ENCODE measurements at places on chromosomes 4 and X.

GRCh38 chrX:107712231-107713202 is 63.1 kb downstream of the TSC22D3 start:
- no peak for DNase-seq

DNA sequence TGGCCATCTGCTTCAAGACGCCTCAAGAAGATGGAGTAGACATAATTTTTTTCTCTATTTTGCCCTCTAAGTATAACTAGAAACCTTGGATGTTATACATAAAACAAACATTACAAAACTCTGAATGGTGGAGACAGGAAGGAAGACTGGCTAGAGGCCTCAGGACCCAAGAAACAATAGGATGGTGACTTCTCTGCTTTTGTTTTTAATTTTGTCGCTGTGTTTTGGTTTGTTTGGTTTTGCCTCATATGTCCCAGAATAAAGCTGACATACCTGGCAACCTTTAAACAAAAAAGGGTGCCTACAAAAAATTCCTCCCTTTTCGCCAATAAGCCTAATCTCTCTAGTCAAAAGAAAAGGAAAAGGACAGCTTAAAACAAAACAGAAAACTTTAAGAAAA is 109.1 kb downstream of the PPP4R3C start:
- DNase-seq = no peak

GRCh38 chrX:143674926-143675325 is 39.0 kb upstream of the SLITRK4 start:
- no peak for DNase-seq

DNA sequence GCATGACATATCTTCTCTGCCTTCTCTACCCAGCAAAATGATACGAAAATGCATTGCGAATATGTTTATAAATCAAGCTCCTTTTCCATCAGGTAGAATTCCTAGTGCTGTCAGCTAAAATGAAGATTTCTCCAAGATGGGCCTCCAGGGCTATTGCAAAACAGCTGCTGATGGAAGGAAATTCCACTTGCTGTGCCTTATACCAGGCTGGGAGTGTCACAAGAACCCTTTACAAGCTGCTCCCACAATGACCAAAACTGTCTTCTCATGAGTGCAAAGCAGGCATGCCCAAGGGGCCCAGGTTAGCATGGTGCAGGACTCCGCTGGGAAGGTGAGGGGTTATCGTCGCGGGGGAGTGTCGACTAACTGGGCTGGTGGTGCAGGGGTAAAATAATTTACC is 8.7 kb downstream of the HNRNPH2 start:
- DNase-seq = no peak

- no peak for DNase-seq
Observed at GRCh38 chr4:119087121-119087520, 48.5 kb upstream of the MYOZ2 start.

DNA sequence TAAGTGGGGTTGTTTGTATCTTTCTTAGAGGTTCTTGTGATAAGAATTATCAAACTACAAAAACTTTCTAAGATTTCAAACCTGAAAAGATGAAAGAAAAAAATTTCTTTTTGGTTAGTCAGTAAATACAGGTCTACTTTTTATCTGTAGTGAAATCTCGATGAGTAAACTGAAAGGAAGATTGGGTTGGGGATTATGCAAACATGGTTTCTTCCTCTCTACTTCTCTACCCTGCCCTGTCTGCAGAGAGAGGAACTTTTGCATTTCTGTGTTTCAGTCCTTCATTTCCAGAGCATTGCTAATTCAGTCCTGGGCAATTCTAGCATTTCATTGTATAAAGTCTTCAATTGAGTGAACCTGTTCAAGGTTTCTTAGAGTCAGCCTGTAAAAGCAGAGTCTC is 51.6 kb upstream of the IL2 start:
- DNase-seq = no peak

DNA sequence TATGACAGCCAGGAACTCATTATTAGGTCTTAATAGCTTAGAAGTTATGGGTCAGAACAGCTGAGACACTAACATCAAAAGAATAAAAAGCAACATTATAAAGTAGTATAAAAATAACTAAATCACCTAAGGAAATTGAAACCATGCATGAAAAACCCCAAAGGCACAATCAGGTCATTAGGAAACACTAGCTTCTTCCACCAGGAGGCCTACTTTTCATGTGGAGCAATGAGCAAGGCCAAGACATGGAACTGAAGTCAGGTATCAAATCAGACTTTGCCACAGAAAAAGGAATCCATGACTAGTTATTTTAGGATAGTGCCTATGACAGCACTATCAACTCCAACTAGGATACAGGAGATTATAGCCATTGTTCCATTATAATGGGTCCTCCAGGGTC is 7.9 kb downstream of the HUWE1 start:
- no peak for DNase-seq

- no peak for DNase-seq
Observed at GRCh38 chrX:40617566-40617965, 5.7 kb upstream of the MPC1L start.

DNA sequence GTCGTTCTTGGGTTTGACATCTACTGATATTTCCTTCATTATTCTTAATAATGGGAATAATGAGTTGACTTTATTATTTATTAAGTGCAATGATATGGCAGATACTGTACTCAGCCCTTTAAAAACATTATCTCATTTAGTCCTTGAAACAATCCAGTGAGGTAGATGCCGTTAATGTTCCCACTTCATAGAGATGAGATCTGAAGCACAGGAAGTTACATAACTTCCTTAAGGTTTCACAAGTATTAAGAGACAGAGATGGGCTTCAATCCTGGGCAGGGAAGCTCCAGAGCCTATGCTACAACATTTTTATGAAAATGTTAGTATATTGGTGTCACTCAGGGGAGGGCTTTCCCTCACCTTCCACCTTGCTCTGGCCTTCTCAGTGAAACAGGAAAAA is 9.7 kb upstream of the KLHL13 start:
- no peak for DNase-seq

- DNase-seq = no peak
Observed at GRCh38 chr4:41211951-41212615, 2.3 kb downstream of the APBB2 start.

GRCh38 chr4:72376901-72377300 is 192.1 kb downstream of the ADAMTS3 start:
- DNase-seq = no peak

GRCh38 chr4:1047106-1047975 is 35.9 kb downstream of the FGFRL1 start:
- no peak for DNase-seq

DNA sequence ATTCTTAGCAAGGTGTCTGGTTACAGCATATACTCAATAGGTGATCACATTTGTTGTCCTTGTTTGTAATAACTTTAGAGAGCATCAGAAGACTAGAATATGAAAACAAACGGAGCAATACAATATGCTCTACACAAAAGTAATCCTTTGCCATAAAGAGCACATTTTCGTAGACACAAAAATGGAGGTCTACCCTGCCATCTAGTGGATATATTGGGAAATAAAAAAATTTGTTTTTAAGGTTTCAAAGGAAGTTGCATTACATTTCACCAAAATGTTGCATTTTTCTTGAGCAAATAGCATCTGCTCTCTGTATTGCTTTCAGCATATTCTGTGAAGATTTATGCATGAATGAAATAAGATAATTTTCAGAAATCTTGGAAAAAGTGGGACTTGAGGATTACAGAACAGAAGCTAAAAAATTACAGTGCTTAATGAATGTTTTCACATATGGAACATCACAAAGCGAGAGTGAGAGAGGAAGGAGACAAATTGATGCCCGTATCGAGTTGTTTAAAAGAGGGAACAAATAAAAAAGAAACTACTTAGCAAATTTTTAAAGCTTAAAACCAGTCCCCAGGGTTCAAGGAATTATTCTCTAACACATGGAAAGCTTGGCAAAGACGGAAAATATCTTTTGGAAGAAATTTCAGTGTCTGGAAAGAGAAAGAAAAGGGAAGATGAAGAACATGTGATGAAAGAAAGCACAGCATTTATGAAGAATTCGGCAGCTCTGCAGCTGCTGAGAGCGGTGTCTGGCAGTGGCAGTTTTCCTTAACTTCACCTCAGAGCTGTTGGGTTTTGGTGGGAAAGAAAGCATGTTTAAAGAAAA is 390.1 kb downstream of the ANKRD50 start:
- no peak for DNase-seq

DNA sequence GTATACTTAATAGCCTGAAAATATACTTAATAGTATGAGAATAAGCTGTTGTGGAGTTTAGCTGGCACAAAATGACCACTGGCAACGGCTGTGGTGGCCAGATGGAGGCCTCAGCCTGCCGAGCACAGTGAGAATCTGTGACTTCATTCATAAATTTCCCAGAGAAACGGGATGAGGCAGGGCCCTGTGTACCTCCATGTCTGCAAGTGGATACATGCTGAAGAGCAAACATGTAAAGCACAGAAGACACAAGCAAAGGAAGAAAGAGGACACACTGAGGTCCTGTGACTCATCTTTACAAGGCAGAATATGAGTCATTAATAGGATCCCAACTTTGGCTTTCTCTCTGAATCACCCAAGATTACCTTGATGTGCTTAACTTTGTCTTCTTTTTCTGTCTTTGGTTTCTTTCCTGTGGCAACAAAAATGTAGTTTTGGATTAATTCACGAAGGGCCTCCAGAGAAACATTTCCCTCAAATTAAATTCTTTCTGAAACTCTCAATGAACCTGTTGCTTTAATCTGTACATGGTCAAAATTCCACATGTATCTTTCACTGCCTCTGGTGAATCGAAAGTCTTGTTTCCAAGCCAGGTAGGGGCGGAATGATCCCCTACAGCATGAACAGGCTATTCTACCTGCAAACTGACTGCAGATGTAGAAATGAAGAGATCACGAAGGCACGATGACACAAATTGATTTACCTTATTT is 56.4 kb downstream of the IRF2 start:
- no peak for DNase-seq

DNA sequence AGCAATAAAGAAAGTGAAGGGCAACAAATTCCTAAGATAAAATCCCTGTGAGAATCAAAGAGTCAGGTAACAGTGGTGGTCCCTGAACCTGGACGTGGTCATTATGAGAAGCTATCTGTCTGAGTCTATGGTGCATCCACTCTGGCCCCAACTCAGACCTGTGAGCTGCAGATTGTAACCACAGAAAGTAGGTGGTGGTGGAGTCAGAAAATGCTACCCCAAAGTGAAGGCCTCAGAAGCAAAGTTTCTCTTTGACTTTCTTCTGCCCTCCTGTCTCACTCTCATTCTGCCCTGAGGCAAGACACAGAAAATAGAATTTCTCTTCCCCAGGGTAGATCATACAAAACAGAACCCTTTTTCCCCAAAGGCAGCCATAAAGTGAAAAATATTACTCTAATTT is 84.1 kb upstream of the NEIL3 start:
- no peak for DNase-seq

- DNase-seq = no peak
Observed at GRCh38 chr4:175048906-175049305, 130.7 kb downstream of the ADAM29 start.

DNA sequence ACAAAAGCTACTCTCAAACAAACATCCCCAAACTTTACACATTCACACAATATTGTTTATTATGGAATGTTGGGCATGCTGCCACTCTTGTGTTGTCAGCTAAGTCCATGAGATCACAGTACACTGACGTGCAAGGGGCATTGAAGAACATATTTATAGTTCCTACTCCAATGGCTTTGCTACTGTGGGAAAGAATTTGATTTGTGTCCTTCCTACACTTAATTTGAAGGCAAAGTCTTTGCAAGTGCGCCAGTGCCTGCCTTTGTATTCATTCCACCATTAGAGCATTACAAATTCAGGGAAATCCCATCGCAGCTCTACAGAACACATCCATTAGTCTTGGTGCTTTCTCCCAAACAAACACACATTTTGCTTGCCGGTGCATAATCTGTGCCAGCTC is 45.4 kb upstream of the FTHL17 start:
- DNase-seq = no peak

DNA sequence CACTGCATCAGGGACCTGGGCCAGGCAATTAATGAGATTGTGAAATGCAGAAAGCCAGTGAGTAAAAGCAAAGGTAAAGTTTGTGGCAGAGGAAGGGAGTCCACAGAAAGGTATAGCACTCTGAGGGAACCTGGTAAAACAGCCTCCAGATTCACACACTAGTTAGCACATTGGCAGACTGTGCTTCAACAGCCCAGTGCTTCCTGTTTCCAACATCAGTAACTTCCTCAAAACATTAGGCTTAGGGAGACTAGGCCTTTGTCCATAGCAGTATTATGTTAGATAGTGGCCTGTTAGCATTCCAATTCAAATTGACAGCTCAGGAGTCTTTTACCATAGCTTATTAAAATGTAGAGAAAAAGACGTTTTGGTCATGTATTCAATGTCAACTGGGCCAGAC is 582.6 kb upstream of the ACTRT1 start:
- DNase-seq = no peak

- no peak for DNase-seq
Observed at GRCh38 chrX:72125331-72126047, 6.2 kb downstream of the RTL5 start.

GRCh38 chrX:91137883-91138282 is 296.8 kb upstream of the PABPC5 start:
- DNase-seq = no peak

- DNase-seq = no peak
Observed at GRCh38 chr4:143355540-143356217, 19.0 kb downstream of the GAB1 start.

GRCh38 chr4:87165892-87166291 is 54.5 kb downstream of the KLHL8 start:
- DNase-seq = no peak

DNA sequence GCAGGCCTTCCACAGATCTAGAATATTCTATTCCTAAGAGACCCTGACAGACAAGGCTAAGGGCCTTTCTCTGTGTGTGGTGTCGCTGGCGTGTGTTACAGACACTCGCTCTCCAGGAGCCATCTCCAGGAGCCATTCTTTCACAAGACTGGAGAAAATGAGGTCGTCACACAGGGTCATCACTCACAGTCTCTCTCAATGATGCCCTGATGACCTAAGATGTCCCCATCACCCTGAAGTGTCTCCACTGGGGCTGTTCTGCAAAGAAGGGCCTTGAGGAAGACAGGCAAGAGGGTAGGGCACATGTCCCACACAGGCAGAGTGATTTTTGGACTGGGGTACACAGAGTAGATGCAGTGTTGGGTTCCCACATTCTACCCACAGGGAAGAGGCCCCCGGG is 34.7 kb downstream of the ZFYVE28 start:
- no peak for DNase-seq

GRCh38 chrX:1587161-1587560 is 4.2 kb upstream of the AKAP17A start:
- DNase-seq = no peak

DNA sequence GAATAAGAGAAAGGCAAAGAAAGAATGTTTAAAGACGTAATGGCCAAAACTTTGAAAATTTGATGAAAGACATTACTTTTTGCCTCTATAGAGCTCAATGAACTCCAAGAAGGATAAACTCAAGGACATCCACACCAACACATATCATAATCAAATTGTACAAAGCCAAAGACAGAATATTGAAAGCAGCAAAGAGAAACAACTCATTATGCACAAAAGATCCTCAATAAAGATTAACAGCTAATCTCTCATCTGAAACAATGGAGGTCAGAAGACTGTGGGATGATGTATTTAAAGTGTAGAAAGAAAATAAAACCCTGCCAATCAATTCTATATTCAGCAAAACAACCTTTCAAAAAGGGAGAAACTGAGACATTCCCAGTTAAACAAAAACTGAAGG is 129.1 kb upstream of the TEX13D start:
- no peak for DNase-seq

GRCh38 chr4:3873408-3874027 is 107.3 kb downstream of the ADRA2C start:
- no peak for DNase-seq

- no peak for DNase-seq
Observed at GRCh38 chr4:173420324-173420752, 21.4 kb upstream of the SCRG1 start.
